ENCODE measurements at places on chromosomes 6 and 20.

- DNase-seq, result no peak
Measured at GRCh38 chr6:70264306-70264705, 38.6 kb downstream of the COL9A1 start.

DNA sequence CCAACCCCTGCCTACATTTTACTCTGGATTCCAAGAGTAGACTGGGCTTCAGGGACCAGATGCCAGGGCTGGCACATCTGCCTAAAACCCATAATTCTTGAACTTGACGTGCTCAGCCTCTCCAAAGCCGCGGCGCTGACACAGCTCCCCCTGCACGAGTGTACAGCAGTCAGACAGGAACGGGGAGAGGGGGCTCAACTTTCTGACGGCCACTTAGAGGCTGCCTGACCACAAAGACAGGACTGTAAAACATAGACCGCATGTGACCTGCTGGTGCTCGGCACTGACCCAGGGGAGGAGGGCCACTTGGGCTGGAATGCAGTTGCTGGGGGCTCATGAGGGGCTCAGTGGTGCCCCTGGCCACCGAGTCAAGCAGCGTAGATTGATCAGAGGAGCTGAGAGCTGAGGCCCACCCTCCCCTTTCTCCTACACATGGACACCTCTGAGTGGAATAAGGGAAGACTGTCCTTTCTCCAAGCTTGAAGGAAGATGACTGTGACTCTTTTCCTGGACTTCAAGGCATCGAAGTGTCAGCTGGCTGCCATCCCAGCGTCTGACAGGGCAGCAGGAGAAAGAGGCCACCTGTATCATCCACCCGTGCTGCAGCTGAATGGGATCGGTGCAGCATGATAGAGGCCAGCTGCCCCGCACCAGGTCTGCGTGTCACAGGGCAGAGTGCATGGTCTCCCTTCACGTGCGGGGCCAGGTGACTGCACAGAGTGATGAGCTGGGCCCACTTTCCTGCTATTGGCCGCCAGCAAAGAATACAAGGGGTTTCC, 171.3 kb upstream of the AGPAT4 start:
- no peak for DNase-seq

GRCh38 chr6:21111093-21111725, 482.3 kb upstream of the SOX4 start:
- DNase-seq, result no peak

DNA sequence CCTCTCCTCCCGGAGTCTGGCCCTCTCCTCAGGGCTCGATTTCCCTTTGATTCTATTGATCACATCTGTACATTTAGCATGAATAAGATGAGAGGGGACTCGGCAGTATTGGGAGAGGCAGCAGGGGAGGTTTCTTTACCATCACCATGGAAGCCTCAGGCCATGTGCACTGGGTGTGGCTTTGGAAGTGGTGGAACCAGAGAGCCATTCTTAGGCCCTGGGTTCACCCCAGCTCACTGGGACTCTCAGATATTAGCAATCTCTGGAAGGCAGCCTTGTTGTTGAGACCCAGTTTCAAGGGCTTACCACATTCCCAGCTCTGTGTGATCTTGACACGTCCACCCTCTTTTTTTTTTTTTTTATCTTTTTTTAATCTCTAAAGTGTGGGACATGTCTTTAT, 195.9 kb upstream of the PROKR2 start:
- no peak for DNase-seq

Data from stimulated activated CD8-positive, alpha-beta memory T cell treated with anti-CD3 and anti-CD28 coated beads, Interleukin-15, amount 100 ng/mL, for 4 hours (primary cell).